Stimulated activated CD4-positive, alpha-beta T cell treated with anti-CD3 and anti-CD28 coated beads, Interleukin-15, amount 100 ng/mL, for 1 hour (primary cell): ENCODE measurements at places on chromosomes 2 and 18.

DNA sequence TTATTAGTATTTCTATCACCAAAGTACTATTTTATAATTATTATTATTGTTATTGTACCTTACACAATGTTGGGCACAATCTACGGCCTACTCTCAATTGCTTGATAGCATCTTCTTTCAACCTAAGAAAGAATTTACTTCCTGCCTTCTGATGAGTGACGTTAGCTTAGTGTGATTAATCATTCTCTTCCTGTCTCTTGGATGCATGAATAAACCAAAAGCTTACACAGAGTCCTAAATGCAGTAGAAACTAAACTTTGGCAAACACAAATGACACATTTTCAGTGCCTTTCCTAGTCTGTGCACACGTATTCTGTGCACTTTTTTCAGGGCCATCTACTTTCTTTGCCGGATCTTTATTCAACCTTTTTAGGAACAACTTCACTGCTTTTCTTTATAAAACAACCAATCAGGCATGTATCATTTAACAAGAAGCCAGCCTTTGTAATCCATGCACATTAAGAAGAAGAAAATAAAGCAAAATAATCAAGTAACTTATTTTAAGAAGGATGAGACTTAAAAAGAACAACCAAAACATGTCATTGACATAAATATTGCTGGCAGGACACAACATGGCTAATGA is 19.1 kb downstream of the TRAK2 start:
- no peak for DNase-seq

DNA sequence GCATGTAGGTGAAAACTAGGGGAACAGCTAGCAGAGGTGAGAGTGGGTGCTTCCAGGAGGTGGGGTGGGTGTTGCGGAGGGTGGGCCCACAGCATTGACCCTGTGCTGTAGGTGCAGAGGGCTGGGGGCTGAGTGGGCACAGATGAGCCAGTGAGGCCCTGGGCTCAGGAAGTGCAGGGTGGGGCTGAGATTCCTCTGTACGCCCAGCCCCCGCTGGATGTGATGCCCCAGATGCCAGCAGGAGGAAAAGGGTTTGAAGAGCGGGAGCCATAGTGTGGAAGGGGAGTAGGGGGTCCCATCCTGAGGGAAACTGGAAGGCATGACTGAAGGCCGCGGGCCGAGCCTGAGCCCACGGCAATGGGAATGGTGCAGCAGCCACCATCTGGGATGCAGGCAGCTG is 14.1 kb upstream of the OTOS start:
- no peak for DNase-seq

DNA sequence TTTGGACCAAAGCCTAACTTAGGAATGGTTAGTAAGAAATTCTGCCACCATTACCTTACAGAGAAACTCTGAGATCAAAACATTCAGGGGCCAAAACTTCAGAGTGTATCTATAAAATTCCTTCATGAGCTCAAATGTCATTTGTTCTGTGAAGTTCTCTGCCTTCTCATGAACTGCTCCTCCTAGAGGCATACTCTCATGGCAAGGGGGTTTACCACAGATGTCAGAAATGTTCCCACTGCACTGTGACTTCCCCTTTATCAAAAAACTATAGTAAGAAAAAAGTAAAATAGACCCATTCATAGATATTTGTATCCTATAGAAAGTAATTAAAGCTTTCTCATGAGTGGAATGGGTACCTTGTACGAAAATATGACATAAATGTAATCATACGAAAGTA is 68.5 kb downstream of the USP40 start:
- no peak for DNase-seq

- DNase-seq = no peak
Measured at GRCh38 chr2:232449964-232450363, 6.0 kb upstream of the ALPI start.

GRCh38 chr2:130332271-130333073 is 10.2 kb upstream of the IMP4 start:
- DNase-seq = peak; percentile 55

DNA sequence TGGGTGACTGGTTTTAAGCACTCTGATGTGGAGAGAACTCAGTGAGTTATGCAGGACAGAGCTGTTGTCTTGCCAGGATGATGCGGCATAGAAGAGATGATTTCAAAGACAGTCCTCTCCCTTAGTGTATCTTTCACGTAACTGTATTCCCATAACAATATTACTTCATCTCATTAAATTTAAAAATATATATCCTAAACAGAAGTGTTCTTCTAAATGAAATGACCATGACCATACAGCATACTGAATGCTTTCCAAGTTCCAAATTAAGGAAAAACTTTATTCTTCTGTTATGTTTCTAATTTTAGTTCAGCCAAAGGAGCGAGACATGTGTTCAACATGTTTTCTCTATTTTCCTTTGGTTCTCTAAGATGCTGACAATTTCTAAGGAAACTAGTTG is 600.1 kb upstream of the FSHR start:
- DNase-seq = no peak

DNA sequence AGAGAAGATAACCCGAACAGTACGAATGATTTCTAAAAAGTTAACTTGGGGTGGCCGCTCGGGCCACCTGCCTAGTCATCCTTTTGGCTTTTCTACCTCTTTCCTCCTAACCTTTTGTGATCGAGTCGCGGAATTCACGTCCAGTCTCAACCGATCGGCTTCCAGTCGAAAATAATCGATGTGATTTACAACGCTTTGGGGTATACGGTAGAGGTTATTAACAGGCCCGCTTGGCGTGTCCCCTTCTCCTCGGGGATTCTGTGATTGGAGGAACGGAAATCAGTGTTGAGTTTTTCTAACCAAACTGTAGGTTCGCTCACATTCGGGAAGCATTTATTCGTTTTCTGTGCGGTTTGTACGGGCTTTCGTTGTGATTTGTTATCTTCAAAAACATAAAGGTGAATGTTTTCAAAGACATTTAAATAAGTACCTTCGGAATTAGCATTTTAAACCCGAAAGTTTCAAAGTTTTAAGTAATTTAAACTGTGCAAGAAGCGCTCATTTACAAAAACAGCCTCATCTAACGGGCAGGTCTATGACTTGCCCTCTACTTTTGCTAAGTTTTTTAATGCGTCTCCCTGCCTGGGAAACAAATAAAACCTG is 588 bp upstream of the FOXI3 start:
- no peak for DNase-seq

GRCh38 chr2:54758951-54759350 is 35.5 kb downstream of the EML6 start:
- no peak for DNase-seq

- DNase-seq = no peak
Measured at GRCh38 chr18:3179430-3180089, 40.2 kb downstream of the MYOM1 start.

GRCh38 chr2:63613391-63613901 is 24.7 kb downstream of the MDH1 start:
- no peak for DNase-seq

DNA sequence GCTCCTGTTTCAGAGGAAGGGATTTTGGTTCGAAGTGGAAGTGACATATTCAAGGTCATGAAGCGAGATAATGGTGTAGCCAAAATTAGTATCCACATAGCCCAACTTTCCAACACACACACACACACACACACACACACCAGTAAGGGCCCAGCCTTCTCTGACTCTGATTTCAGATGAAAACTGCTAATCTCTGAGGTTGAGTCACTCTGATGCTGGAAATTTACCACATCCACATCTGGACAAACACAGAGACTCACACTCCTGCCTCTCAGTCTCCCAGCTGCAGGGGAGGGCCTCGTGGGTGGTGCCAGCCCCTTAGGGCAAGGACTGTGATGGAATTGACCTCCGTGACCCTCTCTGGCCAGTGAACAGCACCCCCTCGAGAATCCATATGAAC is 29.0 kb upstream of the SLC35F6 start:
- no peak for DNase-seq

DNA sequence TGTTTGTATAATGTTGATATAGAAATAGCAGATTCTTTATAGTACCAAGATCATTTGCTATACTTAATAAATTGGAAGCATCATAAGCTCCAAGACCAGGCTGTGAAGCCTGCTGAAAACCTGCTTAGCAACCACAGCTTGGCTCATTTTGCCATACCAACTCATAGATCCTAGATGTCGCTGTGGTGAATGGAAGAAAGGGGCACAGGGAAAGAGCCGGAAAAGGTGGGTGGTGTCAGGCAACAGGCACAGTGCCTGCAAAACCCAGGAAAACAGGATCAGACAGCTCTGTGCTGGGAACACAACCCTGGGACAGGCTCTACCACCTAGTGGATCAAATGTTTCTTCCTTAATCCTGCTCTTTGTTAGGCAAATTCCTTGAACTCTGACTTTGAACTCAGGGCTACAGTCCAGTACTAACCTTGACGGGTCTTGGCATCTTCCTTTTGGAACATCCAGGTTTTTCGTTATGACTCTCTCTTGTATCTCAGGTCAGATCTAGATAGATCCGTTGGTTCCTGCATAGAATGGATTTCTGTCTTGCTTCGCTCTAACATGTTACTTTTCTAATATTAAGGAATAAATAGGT is 31.6 kb downstream of the TWSG1 start:
- no peak for DNase-seq

GRCh38 chr2:218655751-218656150 is 3.7 kb downstream of the ZNF142 start:
- DNase-seq = no peak

GRCh38 chr2:128311755-128312341 is 6.8 kb downstream of the HS6ST1 start:
- no peak for DNase-seq

GRCh38 chr2:163367825-163368582 is 367.8 kb downstream of the FIGN start:
- no peak for DNase-seq

DNA sequence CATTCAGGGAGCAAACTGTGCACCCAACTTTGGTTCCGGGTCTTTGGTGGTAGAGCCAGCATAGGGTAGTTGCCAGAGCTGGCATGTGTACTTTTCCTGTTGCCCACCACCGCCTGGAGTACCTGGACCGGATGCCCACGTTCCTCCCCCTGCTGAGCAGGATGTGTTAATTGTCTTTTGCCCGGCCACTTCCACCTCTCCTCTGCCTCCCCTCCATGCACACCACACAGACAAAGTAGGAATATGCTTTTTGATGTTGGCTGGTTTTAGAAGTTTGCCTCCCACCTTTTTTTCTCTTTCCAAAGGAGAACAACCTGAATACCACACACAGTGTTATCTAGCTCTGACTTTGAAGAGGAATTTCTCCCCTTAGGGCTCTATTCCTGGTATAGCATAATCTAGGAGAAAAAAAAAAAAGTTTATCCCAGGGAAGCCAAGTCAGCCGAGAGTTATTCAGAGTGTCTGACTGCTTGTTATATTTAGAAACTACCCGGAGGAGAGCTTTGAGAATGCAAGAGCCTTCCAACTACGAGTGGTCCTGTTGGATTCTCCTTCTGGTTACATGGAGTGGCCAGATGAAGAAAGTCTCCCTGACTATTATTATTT is 111.9 kb downstream of the SETBP1 start:
- DNase-seq = no peak

DNA sequence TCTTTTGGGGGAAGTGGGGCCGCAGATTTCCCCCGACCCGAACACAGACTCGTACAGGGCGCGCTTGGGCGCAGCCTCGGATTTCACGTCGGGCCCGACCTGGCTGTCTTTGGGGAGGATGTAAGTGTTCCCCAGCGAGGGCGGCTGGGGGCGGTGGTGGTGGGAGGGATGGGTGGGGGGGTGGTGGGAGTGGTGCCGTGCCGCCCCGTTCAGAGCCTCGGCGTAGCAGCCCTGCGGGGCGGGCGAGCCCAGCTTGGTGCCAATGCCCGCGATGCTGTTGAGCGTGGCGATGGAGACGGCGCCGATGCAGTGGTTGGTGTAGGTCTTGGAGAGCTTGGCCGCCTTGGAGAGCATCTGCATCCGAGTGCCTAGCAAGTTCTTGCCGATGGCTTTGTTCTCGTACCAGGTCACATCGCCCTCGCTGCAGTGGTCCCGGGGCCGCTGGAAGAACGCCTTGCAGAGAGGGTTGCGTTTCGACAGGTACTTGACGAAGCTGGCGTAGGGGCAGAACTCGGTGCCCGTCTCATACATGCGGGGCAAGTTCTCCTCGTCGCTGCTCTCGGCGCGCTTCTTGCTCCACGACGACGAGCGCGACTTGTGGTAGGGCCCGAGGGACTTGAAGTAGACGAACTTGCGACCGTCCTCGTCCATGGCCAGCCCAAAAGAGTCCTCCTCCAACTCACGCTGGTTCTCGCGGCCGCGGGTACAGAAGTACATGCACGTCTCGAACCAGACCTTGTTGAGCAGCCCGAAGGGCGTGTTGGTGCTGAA is 1.3 kb downstream of the KCTD1 start:
- no peak for DNase-seq
